ENCODE measurements at places on chromosomes 7 and 10.

- DNase-seq: no peak
Measured at GRCh38 chr7:132904209-132904608, 177.7 kb downstream of the CHCHD3 start.

DNA sequence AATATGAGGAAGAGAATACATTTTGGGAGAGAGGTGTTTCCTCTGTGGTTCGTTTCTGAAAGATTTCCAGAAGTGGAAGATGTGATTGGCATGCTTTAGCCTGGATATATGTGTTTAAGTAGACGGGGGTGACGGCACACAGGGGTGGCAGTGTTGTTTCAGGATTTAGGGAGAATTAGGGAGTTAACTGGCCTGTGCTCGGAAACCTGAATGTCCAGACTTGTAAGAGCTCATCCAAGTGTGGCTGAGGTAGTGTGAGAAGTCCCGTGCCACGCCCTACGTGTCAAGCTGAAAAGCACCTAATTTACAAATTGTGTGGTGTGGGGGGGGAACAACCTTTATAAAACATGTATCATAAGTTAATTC, 1.1 kb downstream of the RALA start:
- DNase-seq: no peak

GRCh38 chr10:17085011-17085725, 44.4 kb downstream of the CUBN start:
- DNase-seq: no peak

- DNase-seq: no peak
Measured at GRCh38 chr10:22067091-22067490, 63.6 kb upstream of the DNAJC1 start.

- DNase-seq: no peak
Measured at GRCh38 chr10:71267508-71268240, 51.4 kb upstream of the SLC29A3 start.

GRCh38 chr7:157411580-157411979, 74.8 kb downstream of the DNAJB6 start:
- DNase-seq: no peak
